NCI-H524 (cell line): ENCODE measurements at places on chromosomes 5 and 9.

DNA sequence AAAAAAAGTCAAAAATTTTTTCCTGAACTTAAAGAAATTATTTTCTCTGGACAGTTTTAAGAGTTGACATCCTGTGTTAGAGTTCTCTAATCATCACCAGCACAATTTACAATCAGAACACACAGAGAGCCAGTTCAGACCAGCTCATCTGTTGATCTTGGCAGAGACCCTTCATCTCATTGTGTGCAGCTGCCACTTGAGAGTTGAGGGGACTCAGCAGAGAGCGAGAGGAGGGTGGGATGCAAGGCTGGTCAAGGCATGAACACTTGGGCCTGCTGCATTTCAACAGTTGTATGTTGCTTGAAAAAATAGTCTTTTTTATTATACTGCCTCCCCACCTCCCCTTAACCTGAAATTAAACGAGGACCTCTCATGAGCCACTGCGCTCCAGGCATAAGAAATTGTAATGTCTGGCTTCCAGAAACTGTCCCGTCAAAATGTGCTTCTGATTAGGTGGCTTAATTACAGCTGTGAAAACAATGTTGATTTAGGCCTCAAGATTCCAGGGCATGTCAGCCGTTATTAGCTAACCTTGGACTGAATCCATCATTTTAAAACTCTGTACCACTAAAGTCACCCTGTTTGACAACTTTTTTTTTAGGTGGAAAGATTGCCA, 383.6 kb downstream of the CCDC171 start:
- DNase-seq, result no peak

GRCh38 chr9:83560169-83560826, 22.1 kb upstream of the FRMD3 start:
- DNase-seq, result no peak

DNA sequence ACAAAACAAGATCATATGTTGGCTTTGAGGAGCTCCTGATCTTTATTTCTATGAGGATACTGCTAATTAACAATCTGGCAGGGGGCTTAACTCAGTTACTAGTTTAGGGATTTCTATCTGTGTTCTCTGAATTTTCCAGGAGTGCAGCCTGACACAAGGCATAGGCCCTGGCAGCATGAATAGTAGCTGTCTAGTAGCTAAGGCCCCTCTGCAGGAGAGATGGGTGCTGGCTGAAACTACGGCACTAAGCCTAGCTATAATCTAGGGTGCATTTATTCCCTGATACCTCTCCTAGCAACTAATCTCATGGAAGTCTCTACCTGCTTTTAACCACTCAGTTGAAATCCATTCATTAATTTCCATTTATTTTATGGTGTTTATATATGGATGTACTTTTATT, 268.2 kb downstream of the TMEM232 start:
- peak; percentile 4 for DNase-seq

- peak; percentile 82 for DNase-seq
Measured at GRCh38 chr9:131733541-131734061, 6.3 kb downstream of the RAPGEF1 start.

GRCh38 chr9:133823189-133824105, 85.3 kb upstream of the SARDH start:
- DNase-seq, result no peak

- peak; percentile 77 for DNase-seq
Measured at GRCh38 chr5:10111571-10111970, 138.1 kb downstream of the ATPSCKMT start.

- no peak for DNase-seq
Measured at GRCh38 chr5:54741711-54742110, 224.2 kb downstream of the SNX18 start.

- no peak for DNase-seq
Measured at GRCh38 chr9:86324901-86325300, 29.3 kb downstream of the TUT7 start.

DNA sequence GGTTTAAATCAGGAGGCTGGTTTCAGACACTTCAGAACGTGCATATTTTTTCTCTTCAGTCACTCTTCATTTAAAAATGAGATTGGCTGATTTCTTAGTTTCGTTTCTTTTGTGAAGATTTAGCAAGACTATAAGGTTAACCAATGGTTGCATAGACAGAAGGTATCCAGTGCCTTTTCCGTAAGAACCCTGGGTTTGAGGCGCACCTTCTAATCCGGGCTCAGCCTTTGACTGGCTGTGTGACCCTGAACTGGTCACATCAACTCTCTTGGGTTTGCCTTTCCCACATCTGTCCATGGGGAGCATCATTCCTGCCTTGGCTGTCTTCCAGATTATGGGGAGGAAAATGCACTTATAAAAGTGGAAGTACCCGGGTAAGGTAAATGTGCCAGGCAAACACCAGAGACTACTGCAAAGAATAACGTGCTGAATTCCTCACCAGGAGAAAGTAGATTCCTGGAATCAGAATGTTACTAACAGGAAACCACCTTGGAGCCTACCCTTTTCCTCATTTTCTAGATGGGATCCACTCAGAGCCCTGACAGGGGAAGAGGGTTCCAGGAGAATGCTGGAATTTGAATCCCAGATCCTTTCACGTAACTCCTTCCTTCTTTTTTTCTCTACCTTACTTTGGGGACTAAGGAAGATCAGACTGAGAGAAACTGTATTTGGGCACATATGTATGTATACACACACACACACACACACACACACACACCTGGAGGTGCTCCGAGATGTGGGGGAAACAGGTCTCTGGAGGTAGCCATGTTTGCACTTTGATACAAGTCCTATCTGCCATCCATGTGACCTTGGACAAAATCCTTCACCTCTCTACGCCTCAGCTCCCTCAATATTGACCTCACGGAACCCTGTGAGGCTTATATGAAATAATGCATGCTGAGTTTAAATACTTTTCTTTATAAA, 6.8 kb downstream of the HAND1 start:
- DNase-seq, result no peak

- DNase-seq, result no peak
Measured at GRCh38 chr5:177154003-177154643, 20.6 kb downstream of the NSD1 start.

- DNase-seq, result no peak
Measured at GRCh38 chr5:137342764-137343163, 156.4 kb downstream of the SPOCK1 start.

- no peak for DNase-seq
Measured at GRCh38 chr9:98881836-98882568, 61.7 kb upstream of the COL15A1 start.

- no peak for DNase-seq
Measured at GRCh38 chr9:95644377-95644776, 127.6 kb upstream of the PTCH1 start.

DNA sequence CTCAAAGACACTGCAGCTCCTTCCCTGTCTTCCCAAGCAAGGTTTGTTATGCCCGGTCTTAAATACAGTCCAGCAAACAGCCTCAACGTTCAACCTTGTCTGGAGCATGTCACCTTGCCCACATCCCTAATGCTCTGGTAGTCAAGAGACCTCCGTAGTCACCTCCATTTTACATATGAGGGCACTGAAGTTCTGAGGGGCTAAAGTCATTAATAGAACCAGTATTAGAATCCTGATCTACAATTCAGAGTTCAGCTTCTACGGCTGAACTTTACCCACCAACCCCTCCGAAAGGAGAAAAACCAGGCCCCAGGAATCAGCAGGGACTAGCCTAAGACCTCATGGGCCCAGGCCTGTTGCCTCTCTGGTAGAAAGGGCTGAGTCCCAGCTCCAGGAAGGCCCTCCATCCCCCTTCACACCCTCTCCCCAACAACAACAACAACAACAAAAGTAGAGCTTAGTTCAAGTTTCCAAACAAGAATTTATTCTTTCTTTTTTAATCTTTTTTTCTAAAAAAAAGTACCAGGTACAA, 795 bp upstream of the STOML2 start:
- DNase-seq, result no peak

GRCh38 chr5:40687321-40687720, 7.6 kb downstream of the PTGER4 start:
- DNase-seq, result no peak

DNA sequence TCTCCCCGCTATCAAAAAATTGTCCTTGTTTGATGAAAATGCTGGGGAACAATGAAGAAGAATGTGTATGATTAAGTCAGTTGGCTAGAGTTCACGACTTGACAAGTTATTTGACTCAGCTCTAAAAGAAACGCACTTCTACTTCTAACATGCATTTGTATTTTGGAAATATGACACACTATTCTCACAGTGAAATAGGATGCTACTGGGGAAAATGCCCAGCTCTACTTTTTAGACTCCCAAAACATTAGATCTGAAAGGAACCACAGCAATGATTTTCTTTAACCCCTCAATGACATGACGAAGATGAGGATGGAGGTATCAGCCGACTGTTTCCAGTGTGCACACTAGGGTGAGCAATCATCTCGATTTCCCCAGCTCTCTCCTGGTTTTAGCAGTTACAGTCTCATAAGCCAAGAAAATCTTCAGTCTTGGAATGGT, 83.6 kb upstream of the PCSK1 start:
- DNase-seq, result no peak

GRCh38 chr9:75891771-75892215, 1.3 kb downstream of the PCSK5 start:
- no peak for DNase-seq

- no peak for DNase-seq
Measured at GRCh38 chr5:88691945-88692868, 190.8 kb downstream of the MEF2C start.

DNA sequence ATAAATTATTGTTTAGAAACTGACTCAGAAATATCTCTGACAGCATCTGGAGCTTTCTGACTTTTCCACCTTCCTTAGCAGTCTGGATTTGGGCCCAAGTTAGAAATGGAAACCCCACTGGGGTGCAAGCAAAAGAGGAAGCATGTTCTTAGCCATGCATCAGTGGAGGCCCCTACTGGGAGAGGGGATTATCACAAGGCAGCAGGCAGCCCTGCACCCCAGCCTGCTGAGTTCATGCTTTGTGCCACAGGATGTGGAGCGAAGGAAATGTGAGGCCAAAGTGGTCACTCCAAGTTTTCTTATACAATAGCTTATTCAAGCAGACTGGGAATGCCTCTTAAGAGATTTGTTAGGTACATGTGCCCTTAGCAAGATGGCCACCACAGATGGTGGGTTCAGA, 146.5 kb upstream of the TLX3 start:
- peak; percentile 4 for DNase-seq

DNA sequence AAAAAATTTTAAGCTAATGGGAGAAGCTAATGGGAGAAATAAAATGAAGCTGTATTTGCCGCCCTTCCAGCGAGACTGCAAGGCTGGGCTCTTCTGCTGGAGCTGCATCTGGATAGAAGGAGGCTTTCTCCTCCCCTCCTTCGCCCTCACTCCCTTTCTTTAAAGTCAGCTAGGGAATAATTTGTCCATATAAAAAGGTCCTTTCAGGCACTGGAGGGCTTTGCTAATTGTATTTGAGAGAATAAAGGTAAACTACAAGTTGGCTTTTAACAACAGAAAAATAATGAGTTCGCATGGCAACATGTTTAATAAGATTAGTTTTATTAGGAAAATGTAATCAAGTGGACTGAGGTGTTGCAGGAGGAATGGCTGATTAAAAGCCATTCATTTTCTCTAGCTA, 41.3 kb downstream of the NPR3 start:
- no peak for DNase-seq

- DNase-seq, result no peak
Measured at GRCh38 chr9:74479711-74480110, 17.4 kb upstream of the RORB start.

GRCh38 chr9:112726428-112726827, 8.5 kb upstream of the INIP start:
- DNase-seq, result no peak

DNA sequence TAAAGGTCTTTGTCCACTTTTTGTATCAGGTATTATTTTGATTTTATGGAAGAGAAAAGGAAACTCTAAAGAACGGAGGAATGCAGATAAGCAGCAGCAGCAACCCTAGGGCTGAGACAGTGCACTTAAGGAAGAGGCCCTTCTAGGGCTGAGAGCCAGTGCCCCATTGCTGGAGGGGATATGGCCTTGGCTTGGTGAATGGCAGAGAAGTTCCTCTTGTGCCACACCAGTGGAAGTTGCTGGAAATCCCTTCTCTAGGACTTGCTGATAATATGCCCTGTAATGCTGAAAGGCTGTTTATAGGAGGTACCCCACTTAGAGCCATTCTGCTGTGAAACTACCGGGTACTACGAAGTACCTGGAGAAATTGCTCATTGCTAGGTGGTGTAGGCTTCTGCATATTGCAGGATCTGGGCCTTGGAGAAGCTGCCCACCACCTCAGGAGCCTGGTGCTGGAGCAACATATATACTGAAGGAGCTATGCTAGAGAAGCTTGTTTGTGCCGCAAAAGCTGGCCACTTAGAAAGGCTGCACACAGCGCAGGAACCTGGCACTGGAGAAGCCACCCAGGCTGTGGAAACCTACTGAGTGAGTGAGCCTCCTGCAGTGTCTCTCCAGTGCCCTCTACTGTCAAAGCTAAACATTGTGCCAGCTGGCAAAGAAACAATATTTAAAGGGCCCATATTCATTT, 9.6 kb upstream of the UBTD2 start:
- DNase-seq, result peak; percentile 19

DNA sequence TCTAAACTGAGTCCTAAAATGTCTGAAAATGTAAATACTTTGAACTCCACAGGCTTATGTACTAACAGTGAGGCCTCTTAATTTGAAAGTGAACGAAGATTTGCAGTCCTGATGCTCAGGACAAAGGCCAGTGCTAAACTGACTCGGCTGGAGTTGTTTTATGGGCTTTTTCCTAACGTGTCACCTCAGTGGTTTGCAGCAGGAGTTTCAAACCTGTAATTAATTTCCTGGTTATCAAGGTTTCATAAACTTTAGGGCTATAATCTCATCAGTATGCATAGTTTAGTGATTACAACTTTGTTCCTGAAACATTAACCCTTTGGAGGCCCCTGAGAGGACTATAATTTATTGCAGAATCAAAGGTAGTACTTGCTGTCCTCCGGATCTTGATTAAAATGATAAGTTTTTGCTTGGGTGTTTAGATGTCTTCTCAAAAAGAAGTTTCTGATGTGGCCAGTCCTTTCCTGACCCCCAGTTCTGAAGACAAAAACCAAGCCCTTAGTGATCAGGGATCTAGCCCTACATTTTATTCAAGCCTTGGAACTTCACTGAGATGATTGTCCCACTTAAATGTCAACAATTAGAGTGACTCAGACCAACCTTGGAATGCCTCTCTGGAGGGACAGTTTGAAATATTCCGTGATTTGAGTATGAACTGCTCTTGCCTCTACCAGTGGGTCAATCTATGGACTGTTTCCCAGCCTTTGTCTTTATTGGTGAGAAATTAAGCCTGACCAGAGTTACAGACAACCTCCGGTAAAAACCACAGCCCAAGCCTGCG, 11.1 kb upstream of the S100Z start:
- no peak for DNase-seq

GRCh38 chr5:74103131-74104023, 477.4 kb downstream of the ARHGEF28 start:
- no peak for DNase-seq

GRCh38 chr5:31100047-31100575, 93.4 kb upstream of the CDH6 start:
- no peak for DNase-seq

GRCh38 chr5:126897851-126898630, 121.1 kb downstream of the LMNB1 start:
- no peak for DNase-seq
